ENCODE measurements at places on chromosomes 1 and 21.

- peak; percentile 59 for DNase-seq
Observed at GRCh38 chr1:119885903-119886783, 10.2 kb downstream of the ADAM30 start.

DNA sequence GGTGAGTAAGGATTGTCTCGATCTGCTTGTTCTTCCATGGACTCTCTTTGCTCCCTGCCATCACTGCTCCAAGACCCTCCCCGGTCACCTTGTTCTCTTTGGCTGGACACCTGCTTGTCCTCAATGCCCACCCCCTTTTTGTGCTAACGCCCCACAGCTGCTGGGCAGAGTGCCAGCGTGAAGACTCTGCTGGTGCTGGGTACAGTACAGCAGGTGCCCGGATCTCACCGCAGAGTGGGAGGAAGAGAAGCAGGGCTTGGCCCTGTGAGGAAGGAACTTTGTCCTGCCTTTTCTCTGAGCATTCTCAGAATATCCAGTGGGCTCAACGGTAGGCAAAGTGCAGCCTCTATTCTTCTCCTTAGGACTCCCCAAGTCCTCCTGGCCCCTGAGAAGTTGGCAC lies 90.1 kb downstream of the PLXNA2 start:
- DNase-seq, result no peak

GRCh38 chr1:236686815-236687160 lies 489 bp downstream of the ACTN2 start:
- DNase-seq, result no peak

DNA sequence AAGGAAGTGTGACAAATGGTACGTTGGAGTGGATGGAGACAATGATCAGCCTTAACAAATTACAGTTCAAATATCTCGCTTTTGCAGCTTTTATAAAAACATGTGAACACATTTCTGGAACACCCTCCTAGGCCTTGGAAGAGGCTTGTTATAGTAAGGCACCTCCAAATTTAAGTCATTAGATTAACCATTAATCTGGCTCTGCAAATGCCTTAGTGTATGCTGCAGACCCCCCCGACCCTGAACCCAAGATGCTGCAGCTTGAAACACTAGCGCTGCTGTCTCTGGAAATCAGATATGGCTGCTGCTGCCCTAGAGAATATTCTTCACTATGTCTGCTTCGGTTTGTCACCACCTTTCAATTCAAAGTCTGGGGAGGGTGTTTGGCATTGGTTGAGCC lies 196.4 kb downstream of the MIS18A start:
- no peak for DNase-seq

GRCh38 chr1:109078317-109078716 lies 2.5 kb upstream of the TAF13 start:
- no peak for DNase-seq

DNA sequence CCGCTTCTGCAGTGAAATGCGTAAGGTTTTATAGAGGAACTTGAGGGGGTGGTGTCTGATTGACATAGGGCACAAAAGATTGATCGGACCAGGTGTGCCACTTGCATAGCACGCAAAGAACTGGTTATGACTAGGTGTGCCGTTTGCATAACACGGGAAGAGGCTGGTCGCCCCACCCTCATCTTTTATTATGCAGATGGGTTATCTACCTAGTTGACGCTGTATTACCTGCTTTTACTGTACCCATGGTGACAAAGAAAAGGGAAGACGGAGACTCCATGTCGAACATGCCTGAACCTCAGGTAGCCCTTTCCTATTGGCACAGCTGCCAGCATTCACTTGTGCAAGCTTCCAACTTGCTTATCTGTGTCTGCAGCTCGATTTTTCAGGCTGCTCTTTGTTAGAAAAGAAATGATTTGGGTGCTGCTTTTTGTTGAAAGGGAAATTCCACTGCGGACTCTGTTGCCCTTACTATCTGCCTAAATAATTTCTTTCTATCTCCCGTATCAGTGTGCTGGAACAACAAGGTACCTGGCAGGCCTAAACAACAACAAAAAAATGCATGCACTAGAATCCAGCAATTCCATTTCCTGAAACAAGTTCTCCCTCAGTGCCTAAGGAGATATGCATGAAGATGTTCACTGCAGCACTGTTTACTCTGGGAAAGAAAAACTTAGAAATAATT lies 194.4 kb upstream of the KAZN start:
- no peak for DNase-seq

- DNase-seq, result no peak
Observed at GRCh38 chr1:25813071-25813733, 6.6 kb upstream of the MTFR1L start.

GRCh38 chr1:160876311-160876710 lies 8.7 kb downstream of the ITLN1 start:
- no peak for DNase-seq

- peak; percentile 46 for DNase-seq
Observed at GRCh38 chr1:18597160-18598042, 33.2 kb upstream of the PAX7 start.

- DNase-seq, result no peak
Observed at GRCh38 chr21:41825216-41825615, 53.9 kb downstream of the PRDM15 start.

- no peak for DNase-seq
Observed at GRCh38 chr21:30447056-30447455, 7.0 kb downstream of the KRTAP15-1 start.

DNA sequence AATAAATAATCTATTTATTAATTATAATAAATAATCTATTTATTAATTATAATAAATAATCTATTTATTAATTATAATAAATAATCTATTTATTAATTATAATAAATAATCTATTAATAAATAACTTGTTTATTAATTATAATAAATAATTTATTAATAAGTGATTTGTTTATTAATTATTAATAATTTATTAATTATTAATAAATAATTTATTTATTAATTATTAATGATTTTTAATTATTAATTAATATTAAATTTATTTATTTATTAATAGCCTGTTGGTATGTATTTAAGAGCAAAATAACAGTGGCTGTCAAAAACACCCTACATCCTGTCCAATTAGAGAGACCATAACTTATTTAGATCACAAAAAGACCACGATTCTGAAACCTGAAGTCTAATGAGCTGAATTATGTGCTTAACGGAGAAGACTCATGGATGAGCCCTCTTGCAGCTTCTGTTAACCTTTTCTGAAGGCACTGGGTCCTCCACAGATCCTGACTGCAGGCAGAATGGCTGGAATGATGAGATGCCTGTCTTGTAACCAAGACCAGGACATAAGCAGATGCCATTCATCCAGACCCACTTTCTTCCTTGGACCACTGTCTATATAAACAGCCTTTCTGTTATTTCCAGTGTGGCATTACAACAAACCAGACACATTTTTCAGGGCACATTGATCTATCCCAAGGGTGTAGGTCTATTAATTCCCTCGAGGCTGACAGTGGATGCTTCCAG lies 134.2 kb downstream of the SETD4 start:
- no peak for DNase-seq

All from stimulated activated naive CD8-positive, alpha-beta T cell treated with anti-CD3 and anti-CD28 coated beads, Interleukin-15, amount 100 ng/mL, for 72 hours (primary cell).